ENCODE measurements at places on chromosomes 3 and 15. TPM values are rescaled to one million over a fixed set of nuclear protein-coding genes. Genes with fewer than 3 reads are reported as not detected.

C3orf38 gene
- total RNA-seq: 16.0 TPM

CPLX3 gene
- total RNA-seq: 40.5 TPM

NR1I2 gene
- 0.85 TPM for total RNA-seq

SYNM gene
- 181 TPM for total RNA-seq

FBXL2 gene
- 16.6 TPM for total RNA-seq

CDC25A gene
- 9.9 TPM for total RNA-seq

TKT gene
- 187 TPM for total RNA-seq

SAMMSON gene
- total RNA-seq: 0.14 TPM

SPRED1 gene
- total RNA-seq: 9.5 TPM

POLG gene
- 92.0 TPM for total RNA-seq

POLR2M gene
- total RNA-seq: 148 TPM

CYP1A2 gene
- 0.46 TPM for total RNA-seq

EPHB1 gene
- total RNA-seq: 2.3 TPM

HESX1 gene
- 3.6 TPM for total RNA-seq

SAMD7 gene
- not detected for total RNA-seq

COL6A5 gene
- 0.57 TPM for total RNA-seq

FGF7 gene
- total RNA-seq: 8.9 TPM

KLHL40 gene
- total RNA-seq: 2.9 TPM

GCHFR gene
- 14.3 TPM for total RNA-seq

TOMM70 gene
- 36.1 TPM for total RNA-seq

CELF6 gene
- 3.7 TPM for total RNA-seq

KNG1 gene
- 0.91 TPM for total RNA-seq

TRPM1 gene
- not detected for total RNA-seq
